Activated CD4-positive, alpha-beta T cell treated with anti-CD3 and anti-CD28 coated beads, Interleukin-2, amount 50 U/mL, for 4 hours (primary cell): ENCODE measurements at places on chromosomes 6 and 20.

GRCh38 chr6:11732036-11732631, 46.5 kb downstream of the ADTRP start:
- DNase-seq: peak; percentile 41

DNA sequence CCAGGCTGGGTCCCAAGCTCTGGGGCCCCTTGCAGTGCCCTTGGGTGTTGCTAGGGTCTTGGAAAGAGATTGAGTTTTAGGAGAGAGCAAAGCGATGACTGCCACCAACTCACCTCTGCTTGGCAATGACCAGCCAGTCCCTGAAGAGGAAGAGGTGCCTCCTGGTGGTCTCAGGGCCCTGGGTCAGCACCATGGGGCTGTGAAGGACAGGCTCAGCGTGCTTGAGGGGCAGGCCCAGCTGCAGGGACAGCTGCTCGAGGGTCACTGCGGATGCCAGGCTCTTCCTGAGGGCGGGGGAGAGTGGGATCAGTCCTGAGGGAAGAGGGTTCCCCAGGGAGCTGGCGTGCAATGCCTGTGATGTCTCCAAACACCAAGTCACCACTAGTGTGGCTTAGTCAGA, 50.8 kb upstream of the TAGAP start:
- no peak for DNase-seq

GRCh38 chr6:12608016-12608860, 108.3 kb upstream of the PHACTR1 start:
- no peak for DNase-seq

DNA sequence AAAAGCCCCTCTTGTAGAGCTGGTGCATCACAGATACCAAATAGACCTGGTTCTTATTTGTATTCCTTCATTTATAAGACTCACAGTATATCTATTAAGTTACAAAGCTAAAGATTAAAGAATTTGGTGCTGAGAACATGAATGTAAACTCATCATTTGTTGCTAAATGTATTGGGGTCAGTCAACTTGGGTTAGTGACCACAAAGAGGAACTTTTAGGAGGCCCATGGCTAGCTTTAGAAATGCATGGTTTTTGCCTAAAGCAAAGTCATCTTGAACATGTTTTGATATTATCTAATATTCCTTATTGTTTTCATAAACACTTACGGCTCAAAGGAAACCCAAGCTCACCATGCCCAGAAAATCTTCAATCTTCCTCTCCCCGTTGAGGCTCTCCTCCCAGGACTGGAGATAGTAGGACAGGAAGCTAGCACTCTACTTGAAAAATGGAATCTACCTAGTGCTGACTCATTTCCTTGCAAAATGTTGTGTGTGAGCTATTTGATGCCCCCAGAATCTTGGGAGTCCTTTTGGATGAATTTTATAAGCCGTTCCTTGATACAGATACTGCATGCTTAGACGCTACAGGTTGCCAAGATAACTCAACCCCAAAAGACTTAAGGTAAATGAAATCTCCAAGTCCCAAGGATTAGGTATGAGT, 121.4 kb downstream of the BMP2 start:
- DNase-seq: no peak

DNA sequence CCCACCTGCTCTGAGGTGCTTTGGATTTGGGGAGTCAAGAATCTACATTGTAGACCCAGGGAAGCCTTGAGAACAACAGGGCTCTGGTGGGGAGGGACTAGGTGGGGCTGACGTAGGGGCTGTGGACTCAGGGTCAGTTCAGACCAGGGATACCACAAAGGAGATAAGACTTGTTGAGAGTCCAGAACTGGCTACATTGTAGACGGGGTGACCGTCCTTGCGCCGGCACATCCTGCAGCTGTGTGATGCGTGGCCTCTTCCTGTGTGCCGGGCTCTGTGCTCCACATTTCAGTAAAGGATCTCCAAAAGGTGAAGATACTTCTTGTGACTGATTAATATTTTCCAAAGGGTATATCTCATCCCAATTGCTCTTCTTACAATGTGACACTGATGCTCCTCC, 9.8 kb upstream of the TLDC2 start:
- no peak for DNase-seq

DNA sequence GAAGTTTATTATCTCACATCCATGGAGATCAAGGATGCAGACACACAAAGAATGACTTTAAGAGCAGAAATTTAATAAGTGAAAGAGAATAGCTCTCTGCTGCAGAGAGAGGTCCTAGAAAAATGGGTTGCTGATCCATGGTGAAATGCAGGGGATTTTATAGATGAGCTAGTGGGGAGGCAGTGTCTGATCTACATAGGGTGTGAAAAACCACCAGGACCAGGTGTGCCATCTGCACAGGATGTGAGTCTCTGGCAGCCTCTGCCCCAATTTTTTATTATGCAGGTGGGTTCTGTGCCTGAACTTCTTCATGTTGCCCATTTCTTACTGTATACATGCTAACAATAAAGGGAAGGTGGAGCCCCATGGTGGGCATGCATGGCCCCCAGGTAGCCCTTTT, 19.9 kb upstream of the NANP start:
- no peak for DNase-seq

GRCh38 chr20:50532221-50532620, 22.0 kb downstream of the PTPN1 start:
- DNase-seq: no peak

GRCh38 chr6:128532827-128533226, 12.4 kb upstream of the PTPRK start:
- no peak for DNase-seq

- DNase-seq: no peak
These were observed 17.0 kb upstream of the RPS6KA2 start for GRCh38 chr6:166643891-166644590.
